Kidney (tissue), 22 donors: ENCODE measurements at places on chromosomes 7 and 10. TPM values are rescaled to one million over a fixed set of nuclear protein-coding genes. Genes with fewer than 3 reads are reported as not detected.

GRCh38 chr10:96153070-96153469, 23.0 kb downstream of the ZNF518A start:
- H3K36me3 ChIP-seq: peaks cover 37% of the 10 kb centered on the region
- no peaks in the 10 kb centered on the region for H3K4me1 ChIP-seq
- DNase-seq: no peak
- H3K4me3 ChIP-seq: no peak overlapping the region
- H3K27ac ChIP-seq: no peak overlapping the region
- no peaks in the 10 kb centered on the region for H3K27me3 ChIP-seq

DNA sequence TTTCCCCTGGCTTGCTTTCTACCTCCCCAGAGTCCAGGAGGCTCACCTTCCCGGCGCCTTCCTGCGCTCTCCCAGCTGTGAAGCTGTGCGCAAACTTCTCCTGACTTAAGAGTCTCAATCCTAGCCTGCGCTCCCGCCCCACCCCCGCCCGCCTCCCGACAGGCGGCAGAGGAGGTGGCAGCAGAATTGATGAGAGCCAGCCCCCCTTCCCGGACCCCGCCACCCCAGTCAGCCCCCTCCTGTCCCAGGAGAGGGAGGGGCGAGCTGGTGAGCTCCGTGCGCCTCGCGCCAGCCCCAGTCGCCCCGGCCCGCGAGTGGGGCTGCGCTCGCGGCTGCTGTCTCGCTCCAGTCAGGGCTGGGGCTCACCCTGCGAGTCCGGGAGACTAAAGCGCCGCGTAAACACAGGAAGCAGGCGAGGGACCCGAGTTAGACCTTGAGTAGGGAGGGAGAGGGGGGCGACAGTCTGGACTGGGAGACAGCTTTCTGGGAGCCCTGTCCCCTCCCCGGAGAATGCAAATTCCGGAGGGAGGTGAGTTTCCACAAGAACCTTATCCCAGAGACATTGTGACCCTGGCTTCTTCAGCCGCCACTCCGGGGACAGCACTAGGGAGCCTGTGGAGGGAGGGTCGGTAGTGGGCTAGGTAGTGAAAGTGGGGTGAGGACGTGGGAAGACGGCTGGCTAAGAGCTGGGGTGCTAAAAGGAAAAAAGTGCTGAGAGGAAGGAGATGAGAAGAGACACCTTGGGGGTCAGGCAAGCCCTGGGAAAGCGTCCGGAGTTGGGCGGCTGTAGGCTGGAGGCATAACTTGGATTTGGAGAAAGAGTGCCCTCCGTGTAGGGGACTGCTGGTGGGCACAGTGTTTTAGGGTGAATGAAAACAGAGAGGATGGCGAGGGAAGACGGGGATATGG, at the start of gene CALCR:
Gene CALCR (minus strand): TSS at position 79 of the 909 bp plus-strand sequence. CDS start 87,743 bp downstream, outside the sequence.
- DNase-seq: peak; percentile 86
- H3K4me1 ChIP-seq: no peaks in the 10 kb centered on the region
- no peaks in the 10 kb centered on the region for H3K36me3 ChIP-seq
- no peak within 1 kb of the TSS for H3K27ac ChIP-seq
- peak within 1 kb of the TSS; percentile 55 for H3K4me3 ChIP-seq

DNA sequence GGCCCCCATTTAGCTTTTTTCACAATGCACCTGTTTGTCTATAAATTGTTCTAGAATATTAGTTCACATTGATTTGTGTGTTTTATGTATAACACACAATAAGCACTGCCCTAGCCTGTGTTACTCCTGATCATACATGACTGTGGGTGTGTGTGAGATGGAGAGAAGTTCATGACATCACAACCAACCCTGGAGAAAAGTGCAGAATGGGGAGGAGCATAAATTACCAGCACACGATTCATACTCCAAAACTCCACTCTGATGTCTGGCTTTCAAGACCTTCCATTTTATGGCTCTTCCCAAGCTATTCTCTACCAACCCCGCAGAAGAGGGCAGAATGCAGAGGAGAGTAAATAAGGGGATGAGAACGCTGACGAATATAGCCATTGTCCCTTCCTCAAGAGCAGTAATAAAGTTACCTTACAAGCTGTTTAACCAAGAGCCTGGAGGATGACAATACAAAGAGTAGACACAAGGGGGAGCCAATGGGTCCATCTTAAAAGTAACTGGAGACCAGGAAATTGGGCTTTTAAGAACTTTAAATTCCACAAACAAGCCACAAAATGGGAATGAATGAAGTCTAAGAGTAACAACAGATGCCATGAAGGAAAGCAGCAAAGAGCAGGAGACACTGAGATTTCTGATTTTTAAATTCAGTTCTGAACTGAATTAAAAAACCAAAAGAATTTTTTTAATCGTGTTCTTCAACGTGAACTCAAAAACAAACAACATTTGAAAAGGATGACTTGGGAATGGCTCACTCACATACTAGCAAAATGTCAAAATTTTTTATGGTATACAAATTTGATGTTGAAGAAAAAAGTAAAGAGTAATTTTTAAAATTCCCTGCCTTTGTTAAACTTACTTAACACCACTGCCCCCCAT, 159.6 kb downstream of the PARD3 start:
- H3K4me3 ChIP-seq: no peak overlapping the region
- no peak overlapping the region for H3K27ac ChIP-seq
- no peaks in the 10 kb centered on the region for H3K27me3 ChIP-seq
- H3K36me3 ChIP-seq: no peaks in the 10 kb centered on the region

The ARHGEF35 gene
- total RNA-seq: 22.1 TPM

DNA sequence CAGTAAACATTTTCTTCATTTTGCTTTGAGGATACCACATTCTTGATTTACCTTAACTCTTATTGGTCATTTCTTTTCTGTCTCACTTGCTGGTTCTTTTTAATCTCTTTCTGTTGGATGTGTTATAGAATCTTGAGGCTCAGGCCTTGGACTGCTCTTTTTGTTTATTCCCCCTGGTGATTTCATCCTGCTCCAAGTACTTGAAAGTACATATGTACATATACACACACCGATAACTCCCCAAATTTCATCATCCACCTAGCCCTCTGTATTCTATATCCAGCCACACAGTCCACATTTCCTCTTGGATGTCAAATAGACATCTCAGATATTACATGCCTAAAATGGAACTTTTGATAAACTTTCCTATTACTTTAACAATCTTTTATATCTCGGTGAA, 7.5 kb downstream of the ZNF518A start:
- H3K4me3 ChIP-seq: no peak overlapping the region
- no peaks in the 10 kb centered on the region for H3K4me1 ChIP-seq
- no peaks in the 10 kb centered on the region for H3K27me3 ChIP-seq
- peaks cover 12% of the 10 kb centered on the region for H3K36me3 ChIP-seq
- DNase-seq: no peak

The LIPF gene
- total RNA-seq: not detected

The PLXNA4 gene
- 3.5 TPM for total RNA-seq

The PIP gene
- total RNA-seq: 0.47 TPM

GRCh38 chr10:113679463-113680189, at the start of gene CASP7:
Gene CASP7, plus strand, starts transcription at chr10:113679912. Its CDS starts 17,582 bp downstream, at chr10:113697494.
- peaks cover 13% of the 10 kb centered on the region for H3K4me1 ChIP-seq
- no peaks in the 10 kb centered on the region for H3K36me3 ChIP-seq
- H3K4me3 ChIP-seq: peak within 1 kb of the TSS; percentile 81
